ENCODE measurements at places on chromosomes 5 and 9.

DNA sequence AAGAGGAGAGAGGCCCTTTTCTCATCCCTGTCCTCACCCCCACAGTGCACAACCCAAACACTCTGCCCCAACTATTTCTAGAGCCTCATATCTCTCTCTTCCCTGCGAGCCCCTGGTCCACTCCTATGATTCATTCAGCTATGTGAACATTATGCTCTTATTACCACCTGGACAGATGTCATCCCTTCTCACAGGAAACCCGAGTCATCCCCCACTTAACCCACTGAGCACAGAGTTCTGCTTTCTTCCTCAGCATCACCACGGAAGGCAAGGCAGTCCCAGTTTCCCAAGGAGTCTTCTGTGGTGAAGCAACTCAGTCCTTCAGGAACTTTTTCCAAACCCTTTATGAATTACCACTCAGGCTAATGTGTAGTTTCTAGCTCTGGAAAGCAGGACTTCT, 1.3 kb downstream of the DNAI1 start:
- DNase-seq, result no peak

- no peak for DNase-seq
These were observed 299.9 kb upstream of the MSX2 start for GRCh38 chr5:174424219-174425053.

GRCh38 chr5:135560858-135561257, 17.9 kb downstream of the CXCL14 start:
- DNase-seq, result peak; percentile 17

DNA sequence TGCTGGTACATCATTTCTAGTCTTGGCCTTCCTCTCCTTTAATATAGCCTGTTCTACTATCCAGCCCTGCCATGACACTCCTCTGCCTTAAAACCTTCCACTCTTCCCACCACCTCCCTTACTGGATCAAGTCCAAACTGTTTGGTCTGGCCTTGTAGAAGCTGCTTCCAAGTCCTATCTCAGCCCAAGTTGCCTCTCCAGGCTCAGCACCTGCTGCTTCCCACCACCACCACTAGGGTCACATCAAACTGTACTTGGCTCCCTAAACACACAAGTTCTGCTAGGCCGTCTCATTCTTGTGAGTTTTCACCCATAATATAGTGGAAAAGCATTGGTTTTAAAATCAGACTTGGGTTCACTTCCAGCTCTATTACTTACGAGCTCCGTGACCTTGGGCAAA, 1.4 kb downstream of the NDUFA8 start:
- DNase-seq, result no peak

GRCh38 chr5:154086641-154087040, 47.9 kb downstream of the MFAP3 start:
- no peak for DNase-seq

DNA sequence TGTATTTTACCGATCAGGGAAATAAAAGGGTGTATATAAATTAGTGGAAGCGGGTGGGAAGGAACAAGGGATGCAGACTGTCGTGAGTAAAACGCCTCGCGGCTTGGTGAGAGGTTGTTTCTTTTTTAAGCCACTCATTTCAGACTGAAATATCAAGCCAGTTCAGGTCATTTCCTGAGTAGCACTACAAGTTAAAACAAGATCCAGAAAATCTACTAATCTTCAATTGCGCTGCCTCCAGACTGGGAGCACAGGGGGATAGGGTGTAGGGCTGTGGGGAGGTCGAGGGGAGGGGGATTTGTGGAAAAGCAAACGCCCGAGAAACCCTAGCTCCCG, 140.8 kb downstream of the TSSK1B start:
- DNase-seq, result no peak

DNA sequence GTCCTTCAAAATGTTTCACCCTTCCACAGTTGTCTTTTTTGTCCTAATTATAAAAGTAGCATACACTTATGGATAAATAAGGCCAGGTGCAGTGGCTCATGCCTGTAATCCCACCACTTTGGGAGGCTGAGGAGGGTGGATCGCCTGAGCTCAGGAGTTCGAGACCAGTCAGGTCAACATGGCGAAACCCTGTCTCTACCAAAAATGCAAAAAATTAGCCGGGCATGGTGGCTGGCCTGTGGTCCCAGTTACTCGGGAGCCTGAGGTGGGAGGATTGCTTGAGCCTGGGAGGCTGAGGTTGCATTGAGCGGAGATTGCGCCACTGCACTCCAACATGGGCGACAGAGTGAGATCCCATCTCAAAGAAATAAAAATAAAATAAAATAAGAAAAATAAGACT, 1.6 kb downstream of the C5orf52 start:
- no peak for DNase-seq

- DNase-seq, result no peak
These were observed 7.5 kb upstream of the RFK start for GRCh38 chr9:76401580-76402354.

DNA sequence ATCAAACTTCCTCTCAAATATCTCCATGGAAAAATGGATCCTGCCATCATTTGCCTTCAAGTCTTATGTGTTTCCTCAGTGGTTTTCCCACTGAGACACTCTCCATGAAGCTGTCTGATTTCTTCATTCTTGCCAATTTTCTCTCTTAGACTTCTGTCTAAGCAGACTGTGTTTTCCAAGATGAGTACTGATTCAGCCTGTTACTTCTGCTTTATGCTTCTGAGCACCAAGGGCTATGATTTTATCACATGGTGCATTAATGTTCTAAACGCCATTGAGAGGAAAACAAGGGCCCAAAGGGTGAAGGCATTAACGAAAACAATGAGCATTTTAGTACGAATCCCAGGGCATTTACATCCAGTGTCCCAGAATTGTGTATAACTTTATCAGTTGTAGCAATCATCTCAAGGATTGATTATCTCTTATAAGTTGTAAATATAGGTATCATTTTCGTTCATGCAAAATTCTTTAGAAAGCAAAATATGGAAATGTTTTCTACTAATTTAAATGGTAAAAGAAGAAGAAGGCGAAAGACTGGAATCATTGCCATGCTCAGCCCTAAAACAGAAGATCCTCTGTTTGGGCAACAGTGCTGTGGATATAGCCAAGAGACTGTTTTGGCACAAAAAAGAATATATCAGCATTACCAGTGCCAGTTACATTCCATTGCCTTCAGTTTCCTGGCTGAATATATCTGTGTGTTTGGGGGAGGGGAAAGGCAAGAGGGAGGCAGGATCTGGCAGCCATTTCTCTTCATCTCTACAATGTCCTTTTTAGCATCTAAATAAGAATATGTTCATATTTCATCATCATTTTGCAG, 537.6 kb downstream of the ANXA1 start:
- DNase-seq, result no peak

GRCh38 chr9:116693233-116693731, 6.2 kb downstream of the TRIM32 start:
- no peak for DNase-seq

GRCh38 chr9:137194388-137194787, 5.9 kb downstream of the SSNA1 start:
- DNase-seq, result no peak

- no peak for DNase-seq
These were observed 431.6 kb downstream of the IRX1 start for GRCh38 chr5:4027088-4027734.

DNA sequence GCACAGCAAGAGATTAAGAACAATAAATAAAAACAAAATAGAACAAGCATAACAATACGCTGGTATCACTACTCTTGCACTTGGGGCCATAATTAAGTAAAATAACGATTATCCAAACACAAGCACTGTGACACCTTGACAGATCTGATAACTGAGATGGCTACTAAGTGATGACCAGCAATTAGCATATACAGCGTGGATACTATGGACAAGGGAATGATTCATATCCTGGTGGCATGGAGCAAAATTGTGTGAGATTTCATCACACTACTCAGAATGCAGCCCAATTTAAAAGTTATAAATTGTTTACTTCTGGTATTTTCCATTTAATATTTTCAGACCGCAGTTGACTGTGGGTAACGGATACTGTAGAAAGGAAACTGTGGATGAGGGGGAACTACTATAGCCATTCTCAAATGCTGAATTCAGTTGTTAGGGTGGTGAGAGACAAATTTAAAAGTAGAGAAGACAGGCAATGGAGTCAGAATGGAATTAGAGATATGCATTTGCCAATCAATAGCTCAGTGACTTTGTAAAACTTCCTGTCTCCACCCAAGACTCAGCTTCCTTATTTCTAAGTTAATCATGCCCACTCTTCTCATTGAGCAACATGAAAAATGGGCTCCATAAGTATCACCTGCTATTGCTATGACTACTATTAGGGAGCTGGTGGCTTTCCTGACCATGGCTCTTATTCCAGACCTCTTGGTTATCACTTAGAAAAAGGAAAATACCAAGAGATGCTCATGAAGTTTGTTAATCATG, 300.8 kb downstream of the TRIM32 start:
- DNase-seq, result no peak

GRCh38 chr5:7548596-7548995, 152.7 kb downstream of the ADCY2 start:
- no peak for DNase-seq

DNA sequence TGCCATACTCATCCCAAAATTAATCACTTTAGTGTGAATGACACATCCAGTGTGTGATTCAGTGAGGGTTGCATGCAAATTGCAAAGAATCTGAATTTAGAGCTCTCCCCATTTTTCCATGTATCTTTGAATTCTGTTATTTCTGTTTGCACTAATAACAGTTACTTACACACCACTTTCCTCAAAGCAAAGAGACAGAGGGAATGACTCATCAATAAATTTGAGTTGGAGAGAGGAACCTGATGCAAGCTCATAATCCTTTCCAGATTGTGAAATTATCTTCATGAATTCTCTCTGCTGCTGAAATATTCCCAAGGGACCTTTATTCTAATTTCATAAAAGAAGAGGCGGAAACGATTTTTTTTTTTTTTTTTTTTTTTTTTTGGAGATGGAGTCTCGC, 204.8 kb downstream of the CDH9 start:
- no peak for DNase-seq

DNA sequence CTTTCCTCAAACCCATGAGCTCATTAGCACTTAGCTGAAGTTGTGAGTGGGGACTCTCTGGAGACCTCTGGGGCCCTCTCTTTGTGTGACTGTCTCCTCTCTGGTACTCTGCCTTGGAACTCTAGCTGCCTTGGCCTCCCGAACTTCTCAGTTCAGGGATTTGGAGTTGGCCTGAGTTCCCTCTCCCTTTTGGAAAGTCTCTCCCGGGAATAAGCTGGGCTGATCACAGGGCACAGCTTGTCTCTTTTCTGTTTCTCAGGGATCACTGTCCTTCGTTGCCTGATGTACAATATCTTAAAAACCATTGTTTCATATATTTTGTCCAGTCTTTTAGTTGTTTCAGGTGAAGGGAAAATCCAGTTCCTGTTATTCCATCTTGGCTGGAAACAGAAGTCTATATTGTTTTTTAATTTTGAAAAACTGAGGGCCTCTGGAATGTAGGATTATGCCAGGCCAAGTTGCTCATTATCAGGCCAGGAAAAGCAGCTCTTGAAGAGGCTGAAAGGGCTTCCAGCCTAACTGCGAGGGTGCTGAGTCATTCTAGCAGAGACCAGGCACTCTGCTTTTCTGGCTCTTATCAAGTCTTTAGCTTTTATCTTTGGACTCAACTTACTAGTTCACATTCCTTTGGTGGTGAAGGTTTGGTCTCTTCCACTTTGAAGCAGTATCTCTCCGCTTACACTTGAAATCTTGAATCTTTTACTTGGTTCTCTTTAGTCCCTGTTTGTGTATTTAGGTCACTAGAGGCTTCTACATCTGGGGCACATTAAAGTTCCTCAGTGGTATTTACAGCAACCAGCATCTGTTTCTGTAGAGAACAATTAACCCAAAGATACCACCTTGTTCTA, 8.4 kb upstream of the RGS3 start:
- DNase-seq, result no peak

GRCh38 chr5:143205883-143206195, 197.6 kb downstream of the NR3C1 start:
- no peak for DNase-seq

- no peak for DNase-seq
These were observed 34.3 kb upstream of the FSD1L start for GRCh38 chr9:105413525-105413924.

GRCh38 chr9:38229504-38230155, 160.6 kb upstream of the SHB start:
- no peak for DNase-seq

GRCh38 chr5:57033503-57033902, 81.6 kb upstream of the MIER3 start:
- no peak for DNase-seq

- DNase-seq, result no peak
These were observed 129.5 kb downstream of the RGS3 start for GRCh38 chr9:113592876-113593575.

DNA sequence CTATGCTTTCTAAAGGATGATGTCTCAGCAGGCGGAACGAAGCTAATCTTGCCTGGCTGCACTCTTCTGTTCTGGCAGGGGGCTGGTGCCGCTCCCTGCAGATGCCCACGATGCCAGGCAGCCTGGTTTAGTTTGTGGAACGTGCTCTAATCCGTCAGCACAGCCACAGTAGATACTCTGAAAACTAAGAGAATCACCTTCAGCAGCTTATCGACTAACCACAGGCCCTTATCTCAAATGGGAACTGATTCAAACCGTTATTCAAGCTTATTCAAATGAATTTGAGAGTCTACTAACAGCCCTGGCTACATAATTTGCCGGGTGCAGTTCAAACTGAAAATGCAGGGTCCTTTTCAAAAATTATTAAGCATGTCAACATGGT, 246.6 kb upstream of the ANKRD55 start:
- DNase-seq, result no peak

DNA sequence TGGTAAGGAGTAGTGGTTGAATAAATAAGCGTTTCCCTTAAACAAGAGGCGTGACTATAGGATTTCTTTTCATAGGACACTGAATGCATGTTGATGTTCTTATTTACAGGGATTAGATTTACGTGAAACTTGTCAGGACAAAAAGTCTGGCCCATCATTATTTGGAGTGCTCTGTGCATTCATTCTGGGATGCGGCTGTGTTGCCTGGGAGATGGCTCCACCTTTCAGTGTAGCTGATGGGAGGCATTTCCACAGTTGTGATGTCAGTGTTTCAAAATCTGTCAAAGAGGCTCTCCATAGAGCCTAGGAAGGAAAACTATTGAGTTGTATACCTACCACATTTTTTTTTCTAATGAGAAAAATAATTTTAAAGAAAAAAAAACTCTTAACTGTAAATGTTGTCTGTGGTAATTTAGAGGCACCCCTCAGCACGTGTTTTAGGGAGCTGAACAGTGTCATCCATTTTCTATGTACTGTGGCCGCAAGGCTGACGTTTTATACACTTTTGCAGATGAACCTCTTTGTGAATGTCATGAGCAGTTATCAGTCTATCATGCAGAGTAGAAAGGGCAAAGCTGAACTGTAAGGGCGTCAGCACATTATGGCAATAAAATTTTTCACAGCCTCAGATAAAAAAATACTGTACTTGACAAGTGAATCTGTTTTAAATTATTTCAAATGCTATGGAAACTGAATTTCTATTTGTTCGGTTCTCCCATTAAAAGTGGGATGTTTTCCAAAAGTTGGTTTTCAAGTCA, 202.7 kb downstream of the PBX3 start:
- DNase-seq, result no peak

DNA sequence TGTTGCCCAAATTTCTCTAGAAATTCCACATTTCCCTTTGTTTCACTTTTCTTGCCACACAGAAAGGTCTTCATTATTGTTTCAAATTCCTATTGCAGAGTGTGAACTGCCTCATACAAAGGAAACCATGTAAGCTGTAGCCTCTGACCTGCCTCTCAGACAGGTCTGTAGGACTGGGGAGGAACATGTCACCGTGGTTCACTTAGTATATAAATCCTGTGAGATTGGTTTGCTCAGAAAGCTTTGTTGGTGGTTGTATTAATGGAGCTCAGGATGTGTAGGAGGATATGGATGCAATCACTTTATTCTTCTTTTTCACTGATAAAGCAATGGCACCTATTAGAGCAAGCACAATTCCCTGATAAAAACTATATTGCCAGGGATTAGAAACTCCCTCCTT, 4.2 kb downstream of the SGCD start:
- no peak for DNase-seq

Measured in stimulated activated CD8-positive, alpha-beta memory T cell treated with anti-CD3 and anti-CD28 coated beads, Interleukin-15, amount 100 ng/mL, for 1 hour (primary cell).